ENCODE measurements at places on chromosomes 2 and 18.

DNA sequence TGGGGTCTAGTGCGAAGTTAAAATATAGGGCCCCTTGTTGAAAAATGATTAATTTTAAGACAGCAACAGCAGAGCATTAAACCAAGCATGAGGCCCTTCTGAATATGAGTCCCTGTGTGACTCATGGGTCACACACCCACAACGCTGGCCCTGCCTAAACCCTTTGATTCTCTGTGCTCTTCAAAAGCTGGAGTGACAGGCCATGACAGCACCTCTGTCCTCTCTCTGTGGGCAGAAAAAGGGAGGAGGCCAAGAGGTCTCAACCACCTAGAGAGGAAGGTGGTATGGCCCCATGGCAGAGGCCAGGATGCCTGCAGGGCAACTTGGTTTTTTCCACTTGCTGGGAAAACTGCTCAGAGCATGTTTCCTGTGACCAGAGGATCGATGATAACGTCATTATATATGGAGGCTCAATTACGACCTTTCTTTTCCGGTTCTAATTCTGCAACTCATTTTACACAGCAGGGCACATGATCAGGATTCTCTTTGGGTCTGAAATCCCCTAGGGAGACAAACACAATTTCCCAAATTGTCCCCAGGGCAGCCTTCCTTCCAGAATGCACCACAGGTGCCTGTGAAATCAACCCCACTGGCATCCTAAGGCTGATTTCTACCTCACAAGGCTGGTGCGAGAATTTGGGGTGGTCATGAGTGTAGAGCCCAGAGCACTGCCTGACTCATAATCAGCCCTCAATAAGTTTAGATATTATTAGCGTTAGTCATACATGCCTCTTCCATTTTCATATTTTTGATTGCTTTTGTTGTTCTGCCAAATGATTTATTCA is 102.0 kb upstream of the PPP1CB start:
- no peak for DNase-seq

DNA sequence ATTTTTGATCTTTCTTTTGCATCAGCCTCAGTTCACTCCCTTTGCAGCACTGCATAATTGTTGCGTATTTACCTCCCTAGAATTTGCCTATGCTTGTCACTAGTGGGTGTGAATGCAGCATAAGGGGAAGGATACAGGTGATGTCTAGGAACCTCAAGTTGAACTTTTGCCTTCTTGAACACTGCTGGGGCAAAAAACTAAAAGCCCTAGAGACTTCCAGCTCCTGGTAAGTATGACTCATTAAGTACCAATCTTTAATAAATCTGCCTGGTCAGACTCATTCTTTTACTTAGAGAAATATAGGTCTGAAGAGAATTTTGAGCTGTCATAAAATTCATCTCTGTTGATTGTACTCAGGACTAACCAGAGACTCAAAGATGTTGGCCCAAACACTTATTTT is 547.3 kb upstream of the FANCL start:
- DNase-seq: no peak

- DNase-seq: no peak
These were observed 33.2 kb downstream of the SLC38A11 start for GRCh38 chr2:164922134-164922533.

GRCh38 chr2:134446383-134447017 is 192.6 kb downstream of the MGAT5 start:
- no peak for DNase-seq

- DNase-seq: no peak
These were observed 134.3 kb downstream of the THADA start for GRCh38 chr2:43461453-43462073.

DNA sequence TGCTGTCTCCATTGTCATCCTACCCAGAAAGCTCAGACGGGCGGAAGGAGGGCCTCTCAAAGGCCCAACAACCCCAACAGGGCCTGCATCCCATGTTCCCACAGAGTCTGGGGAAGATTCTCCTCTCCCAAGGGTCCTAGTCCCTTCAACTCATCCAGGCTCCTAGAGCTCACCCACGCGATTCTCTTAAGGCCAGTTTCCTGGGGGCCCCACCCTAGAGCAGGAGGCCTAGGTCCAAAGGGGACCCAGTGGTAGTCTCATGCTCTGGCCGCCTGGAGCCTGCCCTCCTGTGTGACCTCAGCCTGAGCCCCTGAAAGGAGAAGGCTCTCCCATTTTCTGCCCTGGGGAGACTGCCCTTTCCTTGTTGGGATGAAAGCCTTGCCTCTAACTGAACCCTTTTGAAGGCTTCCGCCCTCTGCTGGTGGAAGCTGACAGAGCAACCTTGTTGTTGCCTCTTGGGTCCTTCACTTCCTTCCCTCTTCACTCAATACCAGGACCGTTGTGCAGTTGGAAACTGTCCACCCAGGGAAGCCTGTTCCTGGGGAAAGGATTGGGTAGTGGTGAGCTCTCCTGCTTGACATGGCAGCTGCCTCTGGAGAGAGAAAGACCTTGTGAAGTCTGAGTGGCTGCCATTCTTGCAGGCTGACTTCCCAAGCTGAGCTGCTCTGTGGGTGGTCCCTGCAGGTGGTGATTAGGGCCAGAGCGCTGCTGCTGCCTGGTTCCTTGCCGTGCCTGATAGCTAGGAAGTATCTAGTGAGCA is 86.0 kb upstream of the ALPP start:
- peak; percentile 36 for DNase-seq

GRCh38 chr18:49096021-49096420 is 145.3 kb upstream of the SMAD7 start:
- DNase-seq: no peak

DNA sequence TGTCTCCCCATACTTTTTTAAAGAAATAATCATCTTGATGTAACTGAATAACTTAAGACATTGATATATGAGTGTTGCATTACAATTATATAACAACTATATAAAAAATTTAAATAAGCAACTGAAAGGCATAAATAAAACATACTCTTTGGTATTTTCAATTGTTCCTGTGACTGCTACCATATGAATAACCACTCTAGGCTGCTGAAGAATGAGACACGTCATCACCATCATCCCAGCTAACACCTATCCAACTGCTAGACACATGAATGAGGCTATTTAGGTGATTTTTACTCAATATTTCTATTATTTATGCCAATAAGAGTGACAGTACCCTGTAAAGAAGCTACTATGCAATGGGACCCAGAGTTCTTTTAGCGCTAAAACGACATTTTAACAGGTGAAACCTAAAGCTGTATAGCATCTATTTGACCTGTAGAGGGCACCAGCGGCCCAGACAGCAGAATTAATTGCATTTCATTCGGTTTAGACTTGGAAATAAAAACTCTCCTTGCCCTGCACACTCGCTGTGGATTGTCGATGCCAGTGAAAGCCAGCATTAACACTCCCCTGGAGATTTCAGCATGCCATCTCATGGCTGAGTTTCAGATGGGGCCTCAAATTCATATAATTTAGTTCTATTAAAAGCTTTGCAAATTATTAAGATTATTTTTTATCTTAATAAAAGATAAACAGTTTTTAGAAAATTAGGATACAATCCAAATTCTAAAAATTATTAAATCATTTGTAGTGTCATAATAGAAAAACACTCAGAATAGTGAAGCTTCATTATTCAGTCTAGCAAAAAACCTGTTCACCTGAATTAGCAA is 89.4 kb upstream of the MAP2 start:
- DNase-seq: no peak

GRCh38 chr2:38026846-38027245 is 49.1 kb downstream of the CYP1B1 start:
- no peak for DNase-seq

- DNase-seq: no peak
These were observed 346.8 kb downstream of the CYP26B1 start for GRCh38 chr2:71800851-71801250.

GRCh38 chr18:23706971-23707640 is 17.9 kb downstream of the LAMA3 start:
- DNase-seq: no peak

DNA sequence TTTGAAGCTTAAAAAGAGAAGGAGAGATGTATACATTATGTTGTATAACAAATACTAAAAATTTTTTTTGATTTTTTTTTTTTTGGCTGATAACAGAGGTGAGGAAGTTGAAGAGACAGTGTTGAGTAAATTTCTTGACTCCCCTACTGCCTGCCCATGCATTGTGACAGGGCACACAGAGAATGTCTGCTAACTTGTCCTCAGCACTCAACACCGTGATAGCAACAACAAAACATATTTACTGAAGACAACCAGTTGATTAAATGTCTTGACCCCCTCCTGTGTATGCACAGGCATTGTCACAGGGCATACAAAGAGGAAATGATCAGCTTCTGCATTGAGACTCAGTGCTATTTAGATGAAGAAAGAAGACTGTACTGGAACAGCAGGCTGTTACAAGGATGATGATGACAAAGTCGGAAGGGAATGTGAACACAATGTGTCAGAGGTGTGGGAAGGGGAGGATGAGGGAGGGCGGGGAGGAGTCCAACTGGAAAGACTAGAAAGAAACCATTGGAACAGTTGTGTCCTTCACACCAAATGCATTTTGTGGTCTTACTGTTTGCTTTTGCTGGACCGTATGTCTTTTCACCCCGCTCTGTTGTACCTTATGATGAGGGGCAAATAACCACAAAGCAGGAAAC is 89.5 kb downstream of the CERS6 start:
- no peak for DNase-seq

DNA sequence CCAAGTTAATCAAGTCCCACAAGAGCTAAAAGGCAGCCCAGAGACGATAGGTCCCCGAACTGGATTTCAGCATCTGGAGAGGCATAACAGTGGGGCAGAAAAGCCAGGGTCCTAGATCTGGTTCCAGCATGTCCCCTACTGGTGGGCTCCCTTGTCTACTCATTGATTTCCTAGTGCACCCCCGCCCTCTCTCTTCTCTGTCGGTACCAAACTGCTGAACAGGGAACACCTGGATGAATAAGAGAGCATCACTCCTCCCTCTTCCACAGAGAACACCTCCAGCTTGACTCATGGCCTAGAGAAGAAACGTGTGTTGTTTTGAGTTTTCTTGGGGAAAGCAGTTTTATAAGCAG is 101.3 kb downstream of the FOXI3 start:
- DNase-seq: no peak

DNA sequence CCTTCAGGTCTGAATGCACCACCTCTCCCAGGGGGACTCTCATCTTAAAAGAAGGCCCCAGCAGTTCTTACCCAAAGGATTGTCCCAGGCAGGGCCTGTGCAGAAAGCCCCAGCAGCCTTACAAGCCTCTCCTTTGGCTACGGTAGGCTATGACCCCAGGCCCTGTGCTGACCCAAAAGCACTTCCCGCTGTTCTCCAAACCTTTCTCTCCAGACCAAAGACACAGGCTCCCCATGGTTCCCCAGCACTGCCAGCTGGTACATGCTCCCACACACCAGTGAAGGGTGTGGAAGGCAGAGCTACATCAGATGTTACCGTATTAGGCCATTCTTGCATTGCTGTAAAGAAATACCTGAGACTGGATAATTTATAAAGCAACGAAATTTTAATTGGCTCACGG is 35.4 kb downstream of the LBH start:
- no peak for DNase-seq

DNA sequence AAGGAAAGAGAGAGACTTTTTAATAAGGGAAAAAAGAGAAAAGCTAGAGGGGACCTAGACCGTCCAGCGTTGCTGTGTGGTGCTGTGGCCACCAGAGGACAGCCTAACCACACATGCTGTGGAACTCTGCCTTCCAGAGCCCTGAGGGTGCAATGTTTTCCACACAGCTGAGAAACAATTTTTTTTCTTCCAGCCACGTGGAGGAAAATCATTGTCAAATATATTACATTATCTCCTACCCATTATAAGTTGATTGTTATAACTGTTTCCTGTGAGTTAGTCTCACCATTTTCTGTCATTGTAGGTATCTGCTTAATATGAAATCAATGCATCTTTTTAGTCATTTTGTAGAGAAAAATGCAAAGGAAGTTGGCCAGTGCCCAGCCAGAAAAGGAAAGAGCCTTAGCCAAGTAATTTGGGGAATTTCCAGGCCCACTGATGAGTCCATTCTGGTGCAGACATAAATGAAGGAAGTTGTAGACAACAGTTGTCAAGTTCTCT is 5.9 kb upstream of the MRPL19 start:
- peak; percentile 31 for DNase-seq

- no peak for DNase-seq
These were observed 128.9 kb upstream of the NOSTRIN start for GRCh38 chr2:168673265-168674189.

GRCh38 chr18:54222922-54223567 is 1.4 kb downstream of the MBD2 start:
- DNase-seq: no peak

DNA sequence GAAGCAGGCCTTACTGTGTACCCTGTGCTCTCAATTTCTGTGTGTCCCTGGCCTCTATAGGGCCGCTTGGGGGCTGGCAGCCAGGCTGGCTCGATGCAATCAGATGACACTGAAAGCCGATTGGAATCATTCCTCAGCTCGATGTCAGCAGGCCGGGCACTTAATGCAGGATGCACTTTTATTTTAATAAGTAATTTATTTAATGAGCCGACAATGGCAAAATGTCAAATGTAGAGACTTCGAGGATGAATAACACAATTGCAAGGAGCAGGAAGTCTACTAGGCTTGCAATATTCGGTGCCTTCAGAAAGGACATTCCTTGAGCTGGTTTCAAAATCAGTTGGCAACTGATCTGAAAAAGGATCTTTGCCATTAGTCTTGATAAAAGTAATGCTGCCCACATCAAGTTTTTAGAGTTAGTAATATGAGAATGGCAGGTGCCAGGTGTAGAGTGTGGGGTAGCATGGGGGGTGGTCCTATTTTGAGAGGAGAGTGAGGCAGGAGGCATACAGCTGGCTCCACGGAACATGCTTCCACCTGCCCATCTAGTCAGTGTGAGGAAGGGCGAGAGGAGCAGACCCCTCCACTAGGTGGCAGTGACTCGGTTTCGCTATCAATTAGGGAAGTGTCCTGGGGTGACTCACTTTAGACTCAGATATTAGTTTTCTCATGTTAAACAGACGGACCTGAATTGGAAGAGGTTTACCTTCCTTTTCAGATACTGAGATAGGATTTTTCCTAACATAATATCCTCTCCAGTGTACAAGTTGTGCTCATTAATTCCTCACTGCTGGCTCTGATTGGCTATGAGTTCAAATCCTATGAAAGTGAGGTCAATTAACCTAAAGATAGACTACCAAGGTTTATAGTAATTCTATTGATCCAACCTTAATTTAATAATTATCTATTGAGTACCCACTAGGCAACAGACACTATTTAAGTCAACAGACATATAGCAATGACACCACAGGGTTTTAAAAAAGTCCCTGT is 80.9 kb downstream of the NABP1 start:
- peak; percentile 32 for DNase-seq

DNA sequence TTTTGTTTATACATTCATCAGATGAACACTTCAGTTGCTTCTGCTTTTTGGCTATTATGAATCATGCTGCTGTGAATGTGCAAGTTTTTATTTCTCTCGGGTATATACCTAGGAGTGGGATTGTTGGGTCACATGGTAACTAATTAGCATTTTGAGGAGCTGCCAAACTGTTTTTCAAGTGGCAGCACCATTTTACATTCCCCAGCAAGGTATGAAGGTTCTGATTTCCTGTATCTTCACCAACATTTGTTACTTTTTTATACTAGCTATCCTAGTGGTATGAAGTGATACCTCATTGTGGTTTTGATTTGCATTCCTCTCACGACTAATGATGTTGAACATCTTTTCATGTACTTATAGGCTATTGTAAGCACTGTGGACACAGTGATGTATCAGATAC is 53.9 kb downstream of the DYNC1I2 start:
- DNase-seq: no peak

GRCh38 chr2:121355488-121355887 is 70.5 kb upstream of the TFCP2L1 start:
- DNase-seq: no peak

GRCh38 chr18:48896875-48897511 is 53.8 kb downstream of the SMAD7 start:
- no peak for DNase-seq
